Esophagus muscularis mucosa (tissue), 4 donors: ENCODE measurements at places on chromosomes 16 and 17. TPM values are rescaled to one million over a fixed set of nuclear protein-coding genes. Genes with fewer than 3 reads are reported as not detected.

DNA sequence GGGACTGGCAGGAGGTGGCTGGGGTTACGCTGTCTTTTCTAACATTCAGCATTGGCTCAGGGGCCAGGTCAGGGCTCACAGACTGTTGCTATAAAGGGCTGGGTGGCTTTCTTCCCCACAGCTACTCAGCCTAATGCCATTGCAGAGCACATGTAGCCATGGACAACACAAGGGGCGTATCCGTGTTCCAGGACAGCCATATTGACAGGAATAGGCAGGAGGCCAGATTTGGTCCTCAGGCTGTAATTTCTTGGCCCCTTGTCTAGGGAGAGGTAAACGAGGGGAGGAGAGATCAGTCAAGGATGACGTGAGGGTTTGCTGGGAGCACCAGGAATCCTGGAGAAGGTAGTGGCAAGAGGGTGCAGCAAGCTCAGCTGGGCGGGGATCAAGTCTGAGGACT, 21.2 kb upstream of the MYO15B start:
- DNase-seq = no peak
- no peak overlapping the region for H3K4me3 ChIP-seq
- no peaks in the 10 kb centered on the region for H3K36me3 ChIP-seq
- no peak overlapping the region for H3K27ac ChIP-seq
- no peaks in the 10 kb centered on the region for H3K4me1 ChIP-seq
- no peaks in the 10 kb centered on the region for H3K27me3 ChIP-seq

The STH gene
- not detected for total RNA-seq

DNA sequence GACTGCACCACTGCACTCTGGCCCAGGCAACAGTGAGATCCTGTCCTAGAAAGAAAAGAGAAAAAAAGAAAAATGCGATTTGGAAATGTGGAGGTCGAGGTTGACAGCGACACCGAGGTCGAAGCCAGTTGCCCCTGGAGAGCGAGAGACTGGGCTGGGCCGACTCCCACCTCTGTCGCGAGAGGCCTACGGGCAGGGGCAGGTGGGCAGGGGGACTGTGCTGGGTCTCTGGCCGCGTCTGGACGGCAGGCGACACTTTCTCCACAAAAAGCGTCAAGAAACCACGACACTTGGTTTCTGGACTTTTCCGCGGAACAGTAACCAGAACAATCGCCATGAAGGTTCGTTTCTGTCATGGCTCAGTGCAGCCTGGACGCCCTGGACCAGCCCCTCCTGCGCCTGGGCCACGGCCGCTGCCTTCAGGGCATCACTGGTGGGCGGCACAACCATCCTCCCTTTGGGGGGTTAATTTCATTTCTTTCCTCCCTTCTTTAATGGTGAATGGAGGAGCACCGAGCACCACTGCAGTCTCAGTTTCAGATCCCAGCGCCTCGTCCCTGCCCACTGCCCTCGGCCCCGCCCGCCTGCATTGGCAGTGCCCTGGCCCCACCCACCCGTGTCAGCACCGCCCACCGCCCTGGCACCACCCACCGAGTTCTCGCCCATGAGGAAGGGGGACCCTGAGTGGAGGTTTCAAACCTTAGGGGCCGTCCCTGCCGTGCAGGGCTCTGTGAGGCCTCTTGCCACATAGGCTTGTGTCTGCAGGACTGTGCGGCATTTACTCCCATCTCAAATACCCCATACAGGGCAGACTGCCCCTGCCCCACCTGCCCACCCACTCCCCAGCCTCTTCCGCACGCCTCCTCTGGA, 18.5 kb upstream of the CDH15 start:
- no peak overlapping the region for H3K27ac ChIP-seq
- peaks cover 24% of the 10 kb centered on the region for H3K4me1 ChIP-seq
- H3K36me3 ChIP-seq = peaks cover 6% of the 10 kb centered on the region
- H3K4me3 ChIP-seq = no peak overlapping the region

DNA sequence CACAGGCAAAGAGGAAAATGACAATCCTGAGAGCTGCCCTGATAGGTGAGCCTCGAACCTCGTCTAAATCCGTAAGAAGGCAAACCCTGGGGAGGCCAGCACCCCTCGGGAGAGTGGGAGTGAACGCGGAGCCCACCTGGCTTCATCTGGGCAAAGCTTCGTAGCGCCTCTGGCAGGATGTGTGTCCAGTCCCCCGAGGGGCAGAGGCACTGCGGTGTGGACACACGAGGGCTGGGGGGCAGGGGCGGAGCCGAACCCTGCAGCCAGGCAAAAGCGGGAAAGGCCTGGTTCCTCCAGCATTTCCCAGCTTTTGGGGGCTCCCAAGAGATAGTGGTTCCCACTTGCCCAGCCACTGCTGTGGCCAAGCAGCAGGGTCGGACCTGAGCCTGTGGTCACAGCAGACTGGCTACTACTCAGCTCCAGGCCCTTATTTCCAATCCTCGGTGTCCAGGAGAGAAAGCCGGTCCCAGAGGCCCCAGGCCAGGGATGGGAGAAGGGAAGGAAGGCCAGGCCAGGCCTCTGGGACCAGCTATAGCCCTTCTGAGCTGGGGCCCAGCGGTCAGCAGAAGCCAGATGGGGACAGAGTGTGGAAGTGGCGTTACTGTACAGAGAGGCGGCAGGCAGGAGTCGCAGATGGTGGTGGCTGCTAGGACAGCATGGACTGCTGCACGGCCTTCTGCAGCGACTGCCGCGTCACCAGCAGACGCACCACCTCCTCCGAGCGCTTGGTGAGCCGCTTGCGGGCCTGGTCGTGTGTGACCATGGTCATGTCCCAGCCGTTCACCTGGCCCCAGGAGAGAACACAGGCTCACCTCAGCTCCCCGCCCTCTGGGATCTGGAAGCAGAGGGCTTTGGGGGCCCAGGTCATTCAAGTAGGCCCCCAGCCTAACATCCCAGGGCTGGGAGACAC, 5.0 kb downstream of the TAX1BP3 start:
- H3K36me3 ChIP-seq = peaks cover 15% of the 10 kb centered on the region
- no peak overlapping the region for H3K27ac ChIP-seq
- peaks cover 48% of the 10 kb centered on the region for H3K4me1 ChIP-seq
- DNase-seq = no peak

- no peak overlapping the region for H3K27ac ChIP-seq
- DNase-seq = no peak
- no peaks in the 10 kb centered on the region for H3K27me3 ChIP-seq
- no peaks in the 10 kb centered on the region for H3K36me3 ChIP-seq
- H3K4me3 ChIP-seq = no peak overlapping the region
- H3K4me1 ChIP-seq = no peaks in the 10 kb centered on the region
Observed at GRCh38 chr16:6955303-6955702, 377.3 kb upstream of the RBFOX1 start.

GRCh38 chr17:63039342-63039741, 73.3 kb downstream of the TANC2 start:
- DNase-seq = no peak
- no peak overlapping the region for H3K27ac ChIP-seq
- no peaks in the 10 kb centered on the region for H3K27me3 ChIP-seq
- no peaks in the 10 kb centered on the region for H3K36me3 ChIP-seq

DNA sequence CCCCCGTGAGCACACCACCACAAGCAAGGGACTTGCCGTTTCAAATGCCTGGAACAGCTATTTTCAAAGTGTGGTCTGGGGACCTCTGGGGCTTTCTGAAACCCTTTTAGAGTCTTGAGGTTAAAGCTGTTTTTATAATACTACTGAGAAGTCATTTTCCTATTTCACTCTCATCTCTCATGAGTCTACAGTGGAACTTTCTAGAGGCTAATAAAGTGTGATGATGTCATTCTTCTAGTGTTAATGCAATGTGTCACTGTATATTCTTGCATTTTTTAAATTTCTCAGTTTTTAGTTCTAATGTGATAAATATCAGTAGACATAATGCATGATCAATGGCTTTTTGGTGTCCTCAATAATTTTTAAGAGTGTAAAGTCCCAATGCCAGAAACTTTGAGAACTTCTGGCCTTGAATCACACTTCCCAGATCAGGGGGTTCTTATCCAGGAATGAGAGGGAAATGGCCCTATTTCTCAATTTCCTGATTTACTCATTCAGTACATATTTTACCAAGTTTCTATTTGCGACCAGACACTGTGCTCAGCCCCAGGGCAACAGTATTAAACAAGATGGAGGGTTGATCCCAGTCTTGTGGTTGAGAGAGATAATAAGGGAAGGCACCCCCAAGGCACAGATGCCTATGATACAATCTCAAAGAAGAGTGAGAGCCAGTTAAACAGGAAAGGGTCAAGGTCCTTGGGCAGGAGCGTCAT, 444.0 kb downstream of the HS3ST3B1 start:
- no peak for DNase-seq
- H3K27ac ChIP-seq = no peak overlapping the region
- H3K4me1 ChIP-seq = no peaks in the 10 kb centered on the region
- no peak overlapping the region for H3K4me3 ChIP-seq
- H3K27me3 ChIP-seq = no peaks in the 10 kb centered on the region
- no peaks in the 10 kb centered on the region for H3K36me3 ChIP-seq

GRCh38 chr16:2927010-2927646, 15.4 kb downstream of the FLYWCH1 start:
- peaks cover 12% of the 10 kb centered on the region for H3K4me1 ChIP-seq
- DNase-seq = peak; percentile 97
- H3K27ac ChIP-seq = peak overlapping the region; percentile 45
- H3K27me3 ChIP-seq = no peaks in the 10 kb centered on the region

The MT1G gene
- not detected for total RNA-seq

DNA sequence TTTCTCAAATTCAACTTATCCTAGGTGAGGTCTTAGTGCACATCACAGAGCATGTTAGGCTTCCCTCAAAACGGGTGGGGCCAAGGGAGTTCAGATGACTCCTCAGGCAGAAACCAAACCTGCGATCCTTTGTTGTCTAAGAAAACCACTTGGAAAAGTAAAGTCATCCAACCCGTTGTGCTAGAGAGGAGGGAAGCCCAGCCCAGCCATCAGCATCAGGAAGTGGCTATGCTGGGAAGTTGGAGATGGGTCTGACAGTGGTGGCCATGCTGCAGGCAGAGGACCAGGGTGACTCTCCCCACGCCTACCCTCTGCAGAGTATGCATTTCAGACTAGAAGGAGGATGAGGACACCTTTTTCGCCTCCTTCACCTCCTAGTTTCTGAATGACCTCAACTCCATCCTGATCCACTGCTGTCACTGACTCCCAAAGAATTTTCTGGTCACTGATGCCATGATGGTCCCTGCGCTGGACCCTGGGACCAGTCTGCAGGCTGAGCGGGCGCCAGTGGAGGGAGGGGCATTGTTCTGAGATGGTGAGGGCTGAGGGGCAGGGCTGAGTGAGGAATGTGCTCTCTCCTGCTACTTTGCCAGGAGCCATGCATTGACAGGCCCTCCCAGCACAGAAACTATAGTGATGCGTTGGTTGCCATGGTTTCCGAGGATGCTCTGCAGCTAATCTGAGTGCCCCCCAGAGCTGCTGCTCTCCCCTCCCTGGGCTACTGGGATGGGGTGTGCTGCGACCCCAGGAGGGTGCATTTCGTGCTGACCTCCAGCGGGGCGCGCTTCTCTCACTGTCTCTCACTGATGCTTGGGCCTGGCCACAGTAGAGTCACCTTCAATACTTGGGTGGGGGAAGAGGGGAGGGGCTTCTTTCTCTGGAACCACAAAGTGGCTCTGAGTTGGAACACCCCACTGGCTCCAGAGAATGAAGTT, 20.4 kb downstream of the ALOX12B start:
- H3K4me3 ChIP-seq = no peak overlapping the region
- H3K4me1 ChIP-seq = peaks cover 28% of the 10 kb centered on the region
- DNase-seq = no peak
- H3K36me3 ChIP-seq = no peaks in the 10 kb centered on the region
- H3K27ac ChIP-seq = no peak overlapping the region
- no peaks in the 10 kb centered on the region for H3K27me3 ChIP-seq

- no peaks in the 10 kb centered on the region for H3K36me3 ChIP-seq
- no peak for DNase-seq
- H3K4me1 ChIP-seq = no peaks in the 10 kb centered on the region
- no peak overlapping the region for H3K27ac ChIP-seq
Observed at GRCh38 chr17:22266231-22266630, 573.9 kb downstream of the KCNJ18 start.

DNA sequence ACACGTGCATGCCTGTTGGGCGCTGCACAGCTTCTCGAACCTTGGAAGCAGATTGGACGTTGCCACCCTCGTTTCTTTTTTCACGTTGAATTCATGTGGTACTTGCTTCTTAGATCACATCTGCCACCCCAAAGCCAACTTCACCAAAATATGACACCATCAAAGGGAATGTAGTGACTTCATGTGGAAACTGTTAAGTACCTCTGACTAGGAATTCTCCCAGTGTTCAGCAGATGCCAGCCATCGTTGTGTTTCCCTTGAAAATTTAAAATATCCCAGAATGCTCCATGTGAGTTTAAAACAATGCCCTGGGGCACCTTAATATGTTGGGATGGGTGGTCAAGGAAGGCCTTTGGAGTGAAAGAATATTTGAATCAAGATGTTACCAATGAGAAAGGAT, 22.6 kb upstream of the FAM20A start:
- H3K27me3 ChIP-seq = no peaks in the 10 kb centered on the region
- H3K36me3 ChIP-seq = no peaks in the 10 kb centered on the region
- no peak for DNase-seq
- H3K27ac ChIP-seq = no peak overlapping the region
- no peaks in the 10 kb centered on the region for H3K4me1 ChIP-seq

DNA sequence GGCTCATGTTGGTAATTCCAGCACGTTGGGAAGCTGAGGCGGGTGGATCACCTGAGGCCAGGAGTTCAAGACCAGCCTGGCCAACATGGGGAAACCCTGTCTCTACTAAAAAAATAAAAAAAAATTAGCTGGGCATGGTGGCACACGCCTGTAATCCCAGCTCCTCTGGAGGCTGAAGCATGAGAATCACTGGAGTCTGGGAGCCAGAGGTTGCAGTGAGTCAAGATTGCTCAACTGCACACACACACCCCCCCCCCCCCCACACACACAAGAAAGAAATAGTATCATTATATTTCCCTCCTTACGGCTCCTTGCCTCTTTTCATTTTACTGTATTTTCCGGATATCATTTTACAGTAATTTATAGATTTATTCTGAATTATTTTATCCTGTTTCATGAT, 963.1 kb upstream of the GOT2 start:
- H3K4me3 ChIP-seq = no peak overlapping the region
- H3K27ac ChIP-seq = no peak overlapping the region
- no peaks in the 10 kb centered on the region for H3K4me1 ChIP-seq
